Hepatocyte (in vitro differentiated cells): ENCODE measurements at places on chromosomes 1 and 21.

GRCh38 chr1:220726634-220727033 lies 21.5 kb upstream of the MTARC2 start:
- DNase-seq, result no peak

DNA sequence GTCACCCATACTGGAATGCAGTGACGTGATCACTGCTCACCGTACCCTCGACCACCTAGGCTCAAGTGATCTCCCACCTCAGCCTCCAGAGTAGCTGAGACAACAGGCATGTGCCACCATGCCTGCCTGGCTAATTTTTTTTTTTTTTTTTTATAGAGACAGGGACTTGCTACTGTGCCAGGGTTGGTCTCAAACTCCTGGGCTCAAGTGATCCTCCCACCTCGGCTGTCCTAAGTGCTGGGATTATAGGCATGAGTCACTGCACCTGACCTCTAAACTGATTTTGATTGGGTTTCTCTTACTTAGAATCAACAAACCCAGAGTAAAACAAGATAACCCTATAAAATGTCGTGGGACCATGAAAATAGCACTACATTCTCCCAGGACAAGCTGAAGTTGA lies 112.0 kb downstream of the UBE2U start:
- DNase-seq, result no peak

DNA sequence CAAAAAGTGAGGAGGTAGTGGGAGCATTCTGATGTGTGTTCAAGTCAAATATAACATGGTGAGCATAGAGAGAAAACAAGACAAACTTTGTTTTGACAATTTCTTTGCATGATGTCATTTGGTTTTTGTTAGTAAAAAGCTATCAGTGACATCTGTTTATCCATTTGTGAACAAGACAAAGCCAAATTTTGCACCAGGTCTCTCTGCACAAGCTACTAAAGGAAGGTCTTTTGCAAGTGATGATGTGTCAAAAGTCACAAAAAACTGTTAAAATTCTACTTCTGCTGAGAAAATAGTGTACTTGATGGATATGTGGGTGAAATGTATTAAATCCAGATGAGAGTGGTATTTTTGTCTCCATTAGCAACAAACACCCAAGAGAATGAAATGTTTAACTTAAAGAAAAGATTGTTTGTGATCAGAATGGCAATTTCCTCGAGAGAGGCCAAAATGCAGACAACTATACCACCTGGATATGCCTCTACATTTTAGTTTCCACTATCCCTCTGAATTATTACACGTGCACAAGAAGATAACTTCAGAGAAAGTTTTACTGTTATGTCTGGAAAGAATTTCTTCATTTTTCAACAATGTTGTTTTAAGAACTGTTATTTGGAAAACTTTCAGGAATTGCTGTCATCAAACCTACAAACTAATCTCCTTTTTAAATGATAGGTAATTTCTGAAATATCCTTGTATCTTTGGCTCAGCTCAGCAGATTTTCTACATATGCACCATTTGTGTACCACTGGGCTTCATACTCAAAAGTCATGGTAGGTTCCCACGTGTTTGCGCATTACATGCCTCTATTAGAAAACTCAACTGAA lies 807.4 kb upstream of the ADGRL2 start:
- DNase-seq, result no peak

DNA sequence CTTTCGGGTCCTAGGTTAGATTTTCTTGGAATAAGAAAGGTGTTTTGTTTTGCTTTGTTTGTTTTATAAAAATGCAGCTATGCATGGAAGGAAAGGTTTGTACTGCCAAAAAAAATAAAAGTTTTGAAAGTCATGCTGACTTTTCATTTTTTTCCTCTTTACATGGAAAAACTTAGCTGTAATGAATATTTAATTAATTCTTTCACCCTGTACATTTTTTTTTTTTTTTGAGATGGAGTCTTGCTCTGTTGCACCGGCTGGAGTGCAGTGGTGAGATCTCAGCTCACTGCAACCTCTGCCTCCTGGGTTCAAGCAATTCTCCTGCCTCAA lies 48.7 kb downstream of the NENF start:
- no peak for DNase-seq

DNA sequence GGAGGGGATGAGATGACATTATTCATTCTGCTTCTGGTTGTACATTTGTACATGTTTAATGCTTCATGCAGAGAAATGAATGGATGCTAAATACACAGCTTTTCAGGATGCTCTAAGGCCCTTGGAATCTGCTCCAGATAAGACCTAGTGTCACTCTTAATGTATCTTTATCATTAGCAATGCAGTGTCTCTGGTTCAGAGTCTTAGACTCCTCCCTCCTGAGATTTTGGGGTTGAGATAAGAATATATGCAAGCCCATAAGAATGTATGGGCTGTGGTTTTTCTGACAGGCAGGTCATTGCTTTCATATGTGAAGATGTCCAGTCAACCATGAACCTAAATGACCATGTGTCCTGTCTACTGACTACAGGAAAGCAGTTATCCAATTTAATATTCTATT lies 415.5 kb downstream of the RPS6KC1 start:
- DNase-seq, result no peak
